ENCODE measurements at places on chromosomes 13 and 19.

- no peak for DNase-seq
Measured at GRCh38 chr13:99967869-99968520, 3.6 kb downstream of the ZIC5 start.

DNA sequence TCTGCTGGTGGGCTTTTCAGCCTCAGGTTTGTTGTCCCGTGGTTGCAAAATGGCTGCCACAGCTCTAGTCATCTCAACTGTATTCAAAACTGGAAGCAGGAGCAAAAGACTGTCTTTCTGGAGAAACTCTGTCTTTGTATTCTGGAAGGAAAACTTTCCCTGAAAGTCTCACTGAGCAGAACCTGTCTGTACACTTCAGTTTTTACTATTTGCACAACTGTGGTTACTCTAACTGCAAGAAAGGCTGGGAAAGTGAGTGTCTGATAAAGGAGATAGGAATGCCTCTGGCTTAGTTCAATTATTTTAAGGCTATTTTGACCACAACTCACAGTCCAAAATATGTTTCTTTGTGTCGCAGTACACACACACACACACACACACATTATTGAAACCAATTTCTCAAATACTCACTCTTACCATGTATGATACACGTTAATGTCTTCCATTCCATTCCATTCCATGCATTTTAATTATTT lies 49.7 kb upstream of the EHD2 start:
- DNase-seq, result peak; percentile 94

- DNase-seq, result no peak
Measured at GRCh38 chr13:27034678-27035111, 136.9 kb downstream of the USP12 start.

DNA sequence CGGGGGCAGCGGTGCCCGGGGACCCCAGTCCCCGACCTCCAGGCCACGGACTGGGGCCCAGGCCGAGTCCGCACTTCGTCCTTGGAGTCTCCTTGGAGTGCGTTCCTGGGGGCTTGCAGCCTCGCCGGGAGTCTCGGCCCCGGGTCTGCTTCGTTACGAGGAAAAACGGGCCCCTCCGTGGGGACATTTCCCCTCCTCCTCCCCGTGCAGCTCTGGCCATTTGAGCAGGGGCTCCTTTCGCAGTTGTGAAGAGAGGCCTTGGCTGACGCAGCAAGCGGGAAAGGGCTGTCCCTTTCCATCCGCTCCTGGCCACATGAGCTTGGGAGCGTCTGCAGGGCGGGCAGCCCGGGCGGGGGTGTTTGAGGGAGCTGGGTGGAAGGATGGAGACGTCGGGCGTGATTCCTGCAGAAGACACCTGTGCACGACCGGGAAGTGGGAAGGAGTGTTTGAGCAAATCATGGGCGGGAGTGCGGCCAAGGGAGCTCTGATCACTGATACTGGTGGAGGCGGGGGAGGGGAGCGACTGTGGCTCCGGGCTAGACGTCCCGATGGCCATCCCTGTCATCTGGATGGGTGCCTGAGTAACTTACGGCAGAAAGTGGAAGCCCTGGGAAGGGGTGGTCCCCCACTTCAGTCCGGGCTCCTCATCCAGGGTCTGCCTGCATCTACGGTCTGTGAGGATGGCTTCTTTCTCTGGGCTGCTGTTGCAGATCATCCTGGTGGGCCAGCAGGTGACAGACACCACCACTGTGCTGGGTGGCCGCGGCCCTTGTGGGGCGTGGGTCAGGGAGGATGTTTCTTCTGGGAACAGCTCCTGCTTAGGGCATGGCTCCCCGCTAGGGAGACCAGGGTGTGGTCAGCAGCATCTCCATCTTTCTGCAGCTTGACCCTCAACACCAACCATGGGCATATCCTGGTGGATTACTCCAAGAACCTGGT lies 736 bp downstream of the GPI start:
- DNase-seq, result no peak

GRCh38 chr19:55855160-55855559 lies 18.8 kb downstream of the NLRP4 start:
- DNase-seq, result no peak
